ENCODE measurements at places on chromosomes 1 and 21. TPM values are rescaled to one million over a fixed set of nuclear protein-coding genes. Genes with fewer than 3 reads are reported as not detected.

RIIAD1 gene
- total RNA-seq, result not detected

GRCh38 chr1:231340328-231341013 lies 2.4 kb downstream of the SPRTN start:
- DNase-seq, result no peak

DNA sequence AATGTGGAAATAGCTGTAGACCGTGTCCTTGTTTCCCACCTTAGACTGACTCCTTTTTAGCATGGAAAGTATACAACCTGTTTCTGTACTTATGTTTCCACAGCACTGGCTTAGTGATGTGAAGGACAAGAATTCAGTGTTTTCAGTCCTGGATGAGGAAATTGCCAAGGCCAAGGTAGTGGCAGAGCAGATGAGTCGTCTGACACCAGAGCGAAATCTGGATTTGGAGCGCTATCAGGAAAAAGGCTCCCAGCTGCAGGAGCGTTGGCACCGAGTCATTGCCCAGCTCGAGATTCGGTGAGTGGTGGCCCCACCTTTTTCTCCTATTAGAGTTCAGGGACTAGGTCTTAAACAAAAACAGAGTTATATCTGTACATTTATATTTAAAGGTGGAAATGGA lies 112.6 kb downstream of the MACF1 start:
- no peak for DNase-seq

- DNase-seq, result no peak
Measured at GRCh38 chr1:96756789-96757188, 35.2 kb downstream of the PTBP2 start.

- DNase-seq, result no peak
Measured at GRCh38 chr1:154115180-154115579, 39.7 kb downstream of the NUP210L start.

DNA sequence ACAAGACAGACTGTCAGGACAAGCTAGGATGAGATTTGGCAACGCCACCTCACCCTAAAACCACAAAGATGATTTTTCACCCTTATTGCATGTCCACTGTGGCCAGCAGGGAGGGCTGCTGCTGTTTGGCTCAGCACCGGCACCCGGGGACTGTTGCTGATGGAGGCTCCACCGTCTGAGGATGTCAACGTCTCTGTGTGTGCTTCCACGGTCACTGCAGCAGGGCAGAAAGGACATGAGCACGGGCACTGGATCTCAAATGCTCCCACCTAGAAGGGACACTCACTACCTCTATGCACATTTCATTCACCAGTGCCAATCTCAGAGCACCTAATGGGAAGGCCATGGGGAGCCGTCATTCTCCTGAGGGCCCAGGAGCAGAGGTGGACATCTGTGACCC lies 599.6 kb downstream of the PTPRU start:
- no peak for DNase-seq

- no peak for DNase-seq
Measured at GRCh38 chr1:110800079-110800478, 72.9 kb upstream of the CD53 start.

DNA sequence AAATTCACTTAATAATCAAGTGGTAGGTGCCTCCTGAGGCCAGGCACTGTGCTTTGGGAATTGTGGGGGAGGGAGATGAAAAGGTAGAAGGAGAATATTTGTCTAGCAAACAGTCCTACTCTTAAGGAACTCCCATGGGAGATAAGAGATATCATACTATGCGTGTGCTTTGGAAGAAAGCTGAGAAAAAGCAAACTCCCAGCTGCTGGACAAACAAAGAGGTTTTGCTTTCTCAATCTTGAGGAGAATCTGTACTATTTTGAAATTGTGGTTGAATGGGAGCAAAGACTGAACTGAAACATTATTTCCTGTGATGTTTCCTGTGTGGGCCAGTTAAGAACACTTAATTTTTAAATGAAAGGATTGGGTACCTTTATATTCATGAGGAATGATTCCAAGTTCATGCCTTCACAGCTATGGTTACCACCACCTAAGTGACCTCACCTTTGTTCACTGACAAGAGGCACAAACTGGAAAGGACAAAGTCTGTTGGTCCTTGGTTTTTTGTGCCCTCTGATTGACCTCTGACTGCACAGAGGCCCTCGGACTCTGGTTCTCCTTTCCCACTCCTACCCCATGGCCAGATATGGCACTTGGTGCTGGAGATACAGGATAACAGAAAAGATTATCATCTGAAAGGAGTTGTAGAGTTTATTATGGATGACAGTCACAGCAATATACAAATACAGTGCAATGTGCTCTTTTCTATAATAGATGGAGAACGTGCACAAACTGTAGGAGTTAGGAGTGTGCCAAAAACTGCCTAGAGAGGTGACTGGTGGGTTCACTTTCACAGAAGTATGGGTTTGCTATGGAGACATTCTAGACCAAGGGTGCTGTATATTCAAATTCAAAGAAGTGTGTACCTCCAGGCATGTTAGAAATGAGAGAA lies 1.6 kb downstream of the CD53 start:
- no peak for DNase-seq

All from sigmoid colon (tissue), 7 donors.